ENCODE measurements at places on chromosomes 12 and 14. TPM values are rescaled to one million over a fixed set of nuclear protein-coding genes. Genes with fewer than 3 reads are reported as not detected.

The TAS2R42 gene
- total RNA-seq: not detected

The KRT2 gene
- total RNA-seq: not detected

The ALX1 gene
- 5.3 TPM for total RNA-seq

The PIK3C2G gene
- not detected for total RNA-seq

The CCDC38 gene
- total RNA-seq: not detected

The BDKRB2 gene
- total RNA-seq: 1.9 TPM

The KRT71 gene
- not detected for total RNA-seq

The IL23A gene
- total RNA-seq: 0.70 TPM

The ABCC9 gene
- not detected for total RNA-seq

The IL26 gene
- not detected for total RNA-seq

The DNAI7 gene
- total RNA-seq: 0.16 TPM

The KRT85 gene
- not detected for total RNA-seq

The TMEM132C gene
- total RNA-seq: not detected

The KLRK1 gene
- total RNA-seq: not detected

The TUNAR gene
- not detected for total RNA-seq

Data from A549 treated with ZK216348 at 1 μM for 4 hours (cell line).